ENCODE measurements at places on chromosomes 11 and 22.

- H3K27me3 ChIP-seq: no peaks in the 10 kb centered on the region
- peaks cover 30% of the 10 kb centered on the region for H3K4me1 ChIP-seq
- H3K4me3 ChIP-seq: no peak overlapping the region
- peak; percentile 17 for DNase-seq
Measured at GRCh38 chr22:23530766-23531282, 49.3 kb downstream of the IGLL1 start.

DNA sequence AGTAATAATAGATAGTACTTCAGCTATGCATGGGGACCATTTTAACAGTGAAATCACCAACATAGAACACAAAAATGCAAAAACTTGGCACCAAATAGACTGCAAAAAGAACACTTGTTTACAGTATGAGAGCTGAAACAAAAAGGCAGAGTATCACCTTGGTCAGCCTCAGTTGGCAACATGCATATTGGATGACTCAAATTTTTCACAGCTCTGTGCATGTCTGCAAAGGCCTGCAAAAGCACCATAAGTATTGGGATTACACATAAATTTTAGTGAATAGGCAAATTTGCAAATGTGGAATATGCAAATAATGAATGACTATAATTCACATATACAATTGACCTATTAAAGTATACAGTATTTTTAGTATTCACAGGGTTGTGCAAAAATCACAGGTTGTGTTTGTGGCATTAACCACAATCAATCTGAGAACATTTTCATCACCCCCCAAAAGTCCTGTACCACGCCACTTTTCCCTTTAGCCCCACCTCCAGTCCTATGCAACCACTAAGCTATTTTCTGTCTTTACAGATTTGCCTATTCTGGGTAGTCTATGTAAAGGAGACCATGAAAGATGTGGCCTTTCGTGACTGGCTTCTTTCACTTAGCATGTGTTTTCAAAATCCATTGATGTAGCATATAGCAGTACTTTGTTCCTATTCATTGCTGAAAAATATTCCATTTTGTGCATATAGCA lies 47.2 kb downstream of the CCDC15 start:
- no peak for DNase-seq
- no peaks in the 10 kb centered on the region for H3K27me3 ChIP-seq
- no peak overlapping the region for H3K4me3 ChIP-seq
- no peak overlapping the region for H3K27ac ChIP-seq
- H3K4me1 ChIP-seq: no peaks in the 10 kb centered on the region

DNA sequence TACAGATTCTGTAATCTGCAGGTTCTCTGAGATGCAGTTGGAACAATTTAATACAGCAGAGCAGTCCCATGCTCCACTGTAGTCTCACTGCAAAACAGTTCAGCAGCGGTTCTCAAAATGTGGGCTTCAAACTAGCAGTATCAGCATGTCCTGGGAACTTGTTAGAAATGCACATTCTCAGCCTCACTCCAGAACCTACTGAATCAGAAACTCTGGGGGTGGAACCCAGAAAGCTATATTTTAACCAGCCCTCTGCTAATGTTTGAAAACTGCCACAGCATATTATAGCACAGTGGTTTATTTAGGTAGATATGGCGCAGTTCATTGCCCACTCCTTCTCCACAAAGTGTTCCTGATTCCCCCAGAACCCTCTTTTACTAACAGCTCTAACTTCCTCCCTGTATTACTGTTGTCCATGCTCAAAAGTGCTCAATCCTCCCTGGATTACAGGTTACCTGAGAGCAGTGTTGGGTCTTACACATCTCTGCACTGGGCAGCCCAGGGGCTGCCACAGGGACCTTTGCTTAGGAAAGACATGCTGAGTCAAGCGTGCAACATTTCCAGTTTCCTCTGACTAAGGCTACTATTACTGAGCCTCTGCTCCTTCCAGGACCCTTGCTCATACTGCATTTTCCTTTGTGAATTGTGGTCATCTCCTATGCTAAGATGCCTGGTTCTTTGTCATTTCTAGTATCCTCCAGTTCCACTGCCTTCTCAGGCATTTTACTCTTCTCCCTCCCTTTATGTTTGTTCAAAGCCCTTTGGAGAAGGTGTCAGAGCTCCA lies 7.7 kb upstream of the DGAT2 start:
- H3K27ac ChIP-seq: no peak overlapping the region
- DNase-seq: no peak
- H3K27me3 ChIP-seq: no peaks in the 10 kb centered on the region
- no peaks in the 10 kb centered on the region for H3K36me3 ChIP-seq
- H3K4me3 ChIP-seq: no peak overlapping the region

DNA sequence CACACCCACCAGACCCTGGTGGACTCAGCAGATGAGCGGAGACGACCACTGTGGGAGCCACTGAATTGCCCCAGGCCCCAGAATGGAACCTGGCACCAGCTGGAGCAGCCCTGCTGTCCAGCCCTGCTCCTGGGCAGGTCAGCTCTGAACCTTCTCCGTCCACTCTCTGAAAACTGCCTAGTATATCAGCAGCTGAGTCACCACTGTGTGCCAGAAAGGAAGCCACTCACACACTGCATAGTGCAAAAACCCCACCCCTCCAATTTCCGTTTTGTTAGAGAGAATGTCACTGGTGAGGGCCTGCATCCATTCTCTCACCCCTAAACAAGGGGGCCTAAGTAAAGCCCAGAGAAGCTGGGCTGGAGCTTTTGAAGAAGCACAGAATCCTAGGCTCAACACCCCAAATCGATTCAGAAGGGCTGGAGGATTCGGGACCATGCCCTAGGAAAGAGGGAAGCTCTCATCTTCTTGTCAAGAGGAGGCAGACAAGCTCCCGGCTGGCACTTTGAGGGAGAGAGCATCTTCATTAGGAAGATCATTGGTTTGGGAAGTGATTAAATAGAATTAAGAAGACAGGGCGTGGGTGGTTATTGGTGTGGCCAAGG lies 44.5 kb downstream of the GALNT18 start:
- DNase-seq: peak; percentile 29
- H3K27ac ChIP-seq: no peak overlapping the region
- no peaks in the 10 kb centered on the region for H3K36me3 ChIP-seq
- H3K4me1 ChIP-seq: no peaks in the 10 kb centered on the region
- no peaks in the 10 kb centered on the region for H3K27me3 ChIP-seq

- no peak for DNase-seq
- H3K36me3 ChIP-seq: peaks cover 87% of the 10 kb centered on the region
- H3K27ac ChIP-seq: no peak overlapping the region
- no peaks in the 10 kb centered on the region for H3K27me3 ChIP-seq
Measured at GRCh38 chr22:45554040-45554406, 51.3 kb downstream of the FBLN1 start.

- H3K36me3 ChIP-seq: no peaks in the 10 kb centered on the region
- H3K4me1 ChIP-seq: no peaks in the 10 kb centered on the region
- no peak for DNase-seq
- H3K4me3 ChIP-seq: no peak overlapping the region
Measured at GRCh38 chr11:13269775-13270174, 7.8 kb upstream of the BMAL1 start.

- H3K27me3 ChIP-seq: no peaks in the 10 kb centered on the region
- H3K27ac ChIP-seq: no peak overlapping the region
- peaks cover 19% of the 10 kb centered on the region for H3K36me3 ChIP-seq
- H3K4me1 ChIP-seq: no peaks in the 10 kb centered on the region
- no peak for DNase-seq
Measured at GRCh38 chr11:68364581-68364980, 52.2 kb downstream of the LRP5 start.

- no peaks in the 10 kb centered on the region for H3K4me1 ChIP-seq
- peak; percentile 44 for DNase-seq
- H3K27me3 ChIP-seq: peaks cover 56% of the 10 kb centered on the region
- no peaks in the 10 kb centered on the region for H3K36me3 ChIP-seq
- H3K4me3 ChIP-seq: peak overlapping the region; percentile 81
Measured at GRCh38 chr11:105610871-105611571, 1.1 kb downstream of the GRIA4 start.

DNA sequence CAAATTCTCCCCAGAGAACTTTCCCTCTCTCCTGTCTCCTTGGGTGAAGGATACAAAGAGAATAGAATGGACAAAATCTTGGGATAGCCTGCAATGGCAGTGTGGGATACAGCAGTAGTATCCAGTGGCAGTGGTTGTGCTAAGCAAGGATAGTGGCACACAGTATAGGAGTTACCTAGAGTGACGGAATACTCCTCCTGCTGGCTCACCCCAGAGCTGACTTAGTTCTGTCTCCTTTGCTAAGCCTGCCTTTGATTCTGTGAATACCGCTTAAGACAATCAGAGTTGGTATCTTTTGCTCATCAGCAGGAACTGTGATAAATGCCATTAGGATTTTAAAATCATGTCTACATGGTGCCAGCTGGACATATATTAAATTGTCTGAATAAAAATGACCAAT lies 404.3 kb downstream of the JRKL start:
- H3K27me3 ChIP-seq: no peaks in the 10 kb centered on the region
- no peak overlapping the region for H3K4me3 ChIP-seq
- peak; percentile 54 for DNase-seq
- H3K36me3 ChIP-seq: no peaks in the 10 kb centered on the region

- H3K4me3 ChIP-seq: no peak overlapping the region
- DNase-seq: peak; percentile 37
- H3K36me3 ChIP-seq: no peaks in the 10 kb centered on the region
Measured at GRCh38 chr22:45892681-45893461, 84.1 kb downstream of the WNT7B start.

GRCh38 chr11:122983438-122984185 lies 2.0 kb upstream of the BSX start:
- peak; percentile 60 for DNase-seq
- H3K36me3 ChIP-seq: no peaks in the 10 kb centered on the region
- H3K4me1 ChIP-seq: no peaks in the 10 kb centered on the region
- H3K27ac ChIP-seq: no peak overlapping the region
- peak overlapping the region; percentile 81 for H3K4me3 ChIP-seq

- H3K27me3 ChIP-seq: no peaks in the 10 kb centered on the region
- DNase-seq: no peak
- no peak overlapping the region for H3K4me3 ChIP-seq
- peaks cover 6% of the 10 kb centered on the region for H3K36me3 ChIP-seq
Measured at GRCh38 chr11:46900091-46900746, 18.1 kb downstream of the LRP4 start.

DNA sequence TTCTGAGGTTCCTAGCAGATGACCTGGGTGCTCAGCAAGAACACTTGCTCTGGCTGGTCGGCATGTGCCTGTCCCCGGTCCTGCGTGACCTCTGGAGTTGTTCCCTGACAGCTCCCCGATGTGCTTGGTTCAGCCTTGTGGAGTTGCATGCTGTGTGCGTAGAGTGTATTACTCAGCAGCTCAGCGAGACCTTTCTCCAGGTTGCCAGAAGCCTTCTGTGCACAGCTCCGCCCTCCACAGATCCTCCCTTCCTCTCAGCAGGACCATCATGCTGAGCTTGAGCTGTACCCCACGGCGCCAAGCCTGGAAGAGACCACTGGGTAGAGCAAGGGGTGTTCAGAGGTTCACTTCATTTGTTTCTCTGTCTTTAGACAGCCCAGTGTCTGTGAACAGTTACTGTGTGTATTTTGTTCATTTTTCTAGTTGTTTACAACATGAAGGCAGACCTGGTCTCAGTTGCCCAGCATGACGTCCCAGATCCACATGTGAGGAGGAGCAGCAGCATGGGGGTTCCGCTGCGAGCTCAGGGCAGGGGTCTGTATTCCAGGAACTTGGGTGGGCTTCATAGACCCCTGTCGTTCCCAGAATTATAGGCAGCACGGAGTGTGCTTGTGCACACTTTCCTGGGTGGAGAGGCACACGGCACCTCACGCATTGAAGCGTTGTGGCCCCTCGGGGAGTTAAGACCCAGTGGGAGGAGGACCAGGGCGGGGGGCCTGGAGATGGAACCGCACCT lies 148.6 kb downstream of the IGLL1 start:
- H3K36me3 ChIP-seq: no peaks in the 10 kb centered on the region
- no peak overlapping the region for H3K4me3 ChIP-seq
- H3K27ac ChIP-seq: peak overlapping the region; percentile 1
- H3K27me3 ChIP-seq: no peaks in the 10 kb centered on the region

- H3K4me1 ChIP-seq: no peaks in the 10 kb centered on the region
- no peak overlapping the region for H3K4me3 ChIP-seq
- no peaks in the 10 kb centered on the region for H3K27me3 ChIP-seq
- H3K36me3 ChIP-seq: no peaks in the 10 kb centered on the region
- no peak overlapping the region for H3K27ac ChIP-seq
Measured at GRCh38 chr11:104057908-104058307, 21.5 kb downstream of the DDI1 start.

- no peak overlapping the region for H3K27ac ChIP-seq
- DNase-seq: no peak
- H3K4me3 ChIP-seq: no peak overlapping the region
- H3K36me3 ChIP-seq: no peaks in the 10 kb centered on the region
- H3K27me3 ChIP-seq: no peaks in the 10 kb centered on the region
Measured at GRCh38 chr11:31160504-31161422, 208.8 kb downstream of the DCDC1 start.

- no peak overlapping the region for H3K27ac ChIP-seq
- peaks cover 14% of the 10 kb centered on the region for H3K4me1 ChIP-seq
- no peaks in the 10 kb centered on the region for H3K27me3 ChIP-seq
- H3K36me3 ChIP-seq: no peaks in the 10 kb centered on the region
- no peak overlapping the region for H3K4me3 ChIP-seq
- DNase-seq: no peak
Measured at GRCh38 chr11:115348416-115348815, 155.8 kb downstream of the CADM1 start.

GRCh38 chr11:126816645-126817044 lies 183.9 kb downstream of the KIRREL3 start:
- no peaks in the 10 kb centered on the region for H3K4me1 ChIP-seq
- H3K4me3 ChIP-seq: no peak overlapping the region
- no peak for DNase-seq
- H3K36me3 ChIP-seq: no peaks in the 10 kb centered on the region

GRCh38 chr11:121372671-121373429 lies 79.3 kb upstream of the SORL1 start:
- H3K27me3 ChIP-seq: no peaks in the 10 kb centered on the region
- DNase-seq: peak; percentile 77
- H3K4me1 ChIP-seq: peaks cover 10% of the 10 kb centered on the region

DNA sequence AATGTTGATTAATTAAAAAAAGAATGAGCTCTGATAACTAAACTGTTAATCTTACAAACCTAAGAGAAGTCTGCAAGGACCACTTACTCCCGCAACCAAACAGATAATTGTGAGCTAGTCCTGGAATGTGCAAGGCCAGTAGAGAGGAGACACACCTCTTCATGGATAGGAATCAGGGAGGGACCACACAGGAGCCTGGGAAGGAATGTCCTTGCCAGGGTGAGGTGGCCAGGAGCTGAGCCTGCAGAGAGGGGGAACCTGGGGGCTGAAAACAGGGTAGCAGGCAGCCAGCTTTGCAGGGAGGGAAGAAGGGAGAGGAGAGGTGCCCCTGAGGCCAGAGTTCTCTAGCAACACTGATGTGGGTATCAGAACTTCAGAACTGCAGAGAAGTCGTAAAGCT lies 9.4 kb upstream of the NLRP10 start:
- H3K4me3 ChIP-seq: no peak overlapping the region
- no peaks in the 10 kb centered on the region for H3K4me1 ChIP-seq
- H3K27me3 ChIP-seq: no peaks in the 10 kb centered on the region
- H3K27ac ChIP-seq: no peak overlapping the region
- DNase-seq: peak; percentile 67

- H3K36me3 ChIP-seq: no peaks in the 10 kb centered on the region
- no peak overlapping the region for H3K27ac ChIP-seq
- H3K4me3 ChIP-seq: no peak overlapping the region
Measured at GRCh38 chr11:58917159-58917783, 22.0 kb upstream of the GLYATL1 start.

All from endodermal cell (in vitro differentiated cells).